ENCODE measurements at places on chromosomes 11 and 22.

DNA sequence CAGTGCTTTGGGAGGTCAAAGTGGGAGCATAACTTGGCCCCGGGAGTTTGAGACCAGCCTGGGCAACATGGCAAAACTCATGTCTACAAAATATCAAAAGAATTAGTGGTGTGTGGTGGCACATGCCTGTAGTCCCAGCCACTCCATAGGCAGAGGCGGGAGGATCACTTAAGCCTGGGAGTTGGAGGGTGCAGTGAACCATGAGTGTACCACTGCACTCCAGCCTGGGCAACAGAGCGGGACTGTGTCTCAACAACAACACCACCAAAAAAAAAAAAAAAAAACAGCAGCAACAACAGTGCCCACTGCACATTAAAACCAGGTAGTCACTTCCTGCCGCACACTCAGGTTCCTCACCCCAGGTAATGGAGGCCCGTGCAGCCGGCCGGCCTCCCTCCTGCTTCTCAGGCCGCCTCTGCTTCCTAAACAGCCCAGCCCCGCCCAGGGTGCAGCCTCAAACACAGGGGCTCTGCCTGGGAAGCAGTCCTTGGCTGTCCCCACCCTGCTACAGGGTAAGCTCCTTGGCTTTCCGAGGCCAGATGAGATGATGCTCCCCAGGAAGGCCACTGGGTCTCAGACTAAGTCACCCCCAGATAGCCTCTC, 318.3 kb downstream of the SHANK2 start:
- DNase-seq = no peak

DNA sequence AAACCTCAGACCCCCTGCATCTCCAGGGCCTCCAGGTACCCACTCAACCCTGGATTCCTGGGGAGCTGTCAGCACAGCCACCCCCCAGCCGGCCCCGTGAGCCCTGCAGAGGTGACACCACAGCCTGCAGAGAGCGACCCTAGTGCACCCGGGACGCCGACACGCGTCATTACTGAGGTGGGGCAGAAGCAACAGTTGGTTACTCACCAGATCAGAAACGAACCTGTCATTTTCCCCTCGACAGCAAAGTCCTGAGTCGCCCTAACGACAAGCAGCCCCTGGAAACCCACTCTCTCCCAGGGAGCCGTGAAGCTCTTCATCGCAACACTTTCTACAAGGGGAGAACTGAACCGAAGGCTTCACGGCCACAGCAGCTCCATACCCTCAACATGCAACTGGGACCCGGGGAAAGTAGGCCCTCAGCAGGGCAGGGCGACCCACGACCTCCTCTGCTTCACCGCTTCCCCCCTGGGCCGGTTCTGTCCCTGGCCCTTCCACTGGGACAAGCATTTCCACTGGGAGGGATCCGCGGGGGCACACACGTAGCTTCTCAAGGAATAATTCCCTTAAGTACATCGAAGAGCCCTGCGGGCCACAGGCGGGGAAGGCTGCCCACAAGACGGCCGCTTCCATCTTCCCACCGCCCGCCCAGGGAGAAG, 1.6 kb downstream of the BRD1 start:
- DNase-seq = no peak

GRCh38 chr11:111725621-111726020, 40.6 kb downstream of the PPP2R1B start:
- DNase-seq = no peak

DNA sequence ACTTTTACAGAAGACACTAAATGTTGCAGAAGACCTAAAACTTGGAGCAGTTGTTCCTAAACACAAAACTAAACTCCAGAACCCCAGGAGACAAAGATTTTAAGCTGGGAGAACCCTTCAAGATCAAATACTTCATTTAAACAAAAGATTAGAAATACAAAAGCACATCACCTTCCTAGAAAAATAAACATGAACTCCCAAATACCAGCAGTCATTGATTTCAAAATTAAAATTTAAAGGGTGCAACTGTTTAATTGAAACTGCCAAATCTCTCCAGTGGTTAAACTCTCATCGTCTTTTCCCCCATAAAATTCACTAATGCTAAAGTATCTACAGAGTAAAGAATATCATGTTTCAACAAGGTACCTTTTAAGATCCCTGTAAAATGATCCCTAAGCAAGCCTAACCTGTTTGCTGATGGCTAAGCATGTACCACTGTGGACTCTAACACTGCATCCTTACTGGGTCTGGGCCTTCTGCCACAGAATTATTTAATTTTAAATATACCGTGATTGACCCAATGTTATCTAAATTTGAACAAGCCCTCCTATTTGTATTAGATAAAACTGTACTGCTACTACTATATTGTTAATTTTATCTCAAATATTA, 53.7 kb upstream of the CCDC34 start:
- no peak for DNase-seq

DNA sequence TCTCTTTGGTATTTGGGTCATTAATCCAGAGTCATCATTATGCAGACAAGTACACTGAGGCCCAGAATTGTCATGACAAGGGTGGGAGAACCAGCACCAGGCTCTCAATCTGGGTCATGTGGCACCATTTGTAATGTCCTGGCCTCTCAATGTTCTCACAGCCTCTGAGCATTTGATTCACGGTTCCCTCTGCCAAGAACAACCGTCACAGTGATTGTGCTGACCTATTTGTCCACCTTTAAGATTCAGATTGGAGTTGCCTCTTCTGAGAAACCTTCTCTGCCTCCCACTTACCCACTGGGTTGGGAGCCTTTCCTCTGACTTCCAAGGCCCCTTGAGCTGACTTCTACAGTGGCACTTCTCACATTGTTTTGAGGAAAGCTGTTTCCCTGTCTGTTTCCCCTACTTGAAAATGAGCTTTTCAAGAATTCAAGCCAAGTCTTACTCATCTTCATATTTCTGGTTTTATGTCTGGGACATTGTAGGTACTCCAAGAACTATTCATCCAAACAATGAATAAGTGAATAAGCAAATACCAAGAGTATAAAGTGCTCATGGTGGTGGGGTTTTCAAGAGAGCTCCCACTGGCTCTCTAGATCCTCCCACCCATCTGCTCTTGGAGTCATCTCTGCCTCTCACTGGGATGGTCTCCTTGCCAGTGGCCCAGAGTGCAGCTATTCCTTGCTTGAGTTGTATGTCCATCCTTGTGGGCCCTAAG, 126.4 kb upstream of the E2F8 start:
- no peak for DNase-seq

- DNase-seq = peak; percentile 15
Observed at GRCh38 chr11:38411149-38411548, 1813.1 kb upstream of the RAG2 start.

DNA sequence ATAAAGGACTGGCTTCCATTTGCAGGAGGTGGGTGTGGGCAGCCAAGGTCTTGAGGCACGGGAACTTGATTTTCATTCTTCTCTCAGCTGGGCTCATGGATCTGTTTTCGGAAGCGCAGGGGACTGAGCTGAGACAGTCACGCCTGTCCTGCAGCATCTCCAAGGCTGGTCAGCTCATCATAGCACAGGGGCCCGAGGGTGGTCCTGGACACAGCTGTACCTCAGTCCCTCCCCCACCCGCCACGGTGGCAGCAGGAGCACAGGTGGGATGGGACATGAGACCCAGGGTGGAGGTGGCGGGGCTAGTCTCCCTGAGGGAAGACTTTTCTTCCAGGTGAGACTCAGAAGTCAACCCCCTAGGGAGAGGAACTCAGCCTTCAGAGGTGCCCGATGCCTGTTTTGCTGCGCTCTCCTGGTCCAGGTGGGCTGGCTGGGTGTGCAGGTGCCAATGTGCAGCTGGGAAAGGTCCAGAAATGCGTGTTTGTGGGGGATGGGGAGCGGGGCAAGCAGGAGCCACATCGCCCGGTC, 3.7 kb downstream of the ADAMTS8 start:
- no peak for DNase-seq

DNA sequence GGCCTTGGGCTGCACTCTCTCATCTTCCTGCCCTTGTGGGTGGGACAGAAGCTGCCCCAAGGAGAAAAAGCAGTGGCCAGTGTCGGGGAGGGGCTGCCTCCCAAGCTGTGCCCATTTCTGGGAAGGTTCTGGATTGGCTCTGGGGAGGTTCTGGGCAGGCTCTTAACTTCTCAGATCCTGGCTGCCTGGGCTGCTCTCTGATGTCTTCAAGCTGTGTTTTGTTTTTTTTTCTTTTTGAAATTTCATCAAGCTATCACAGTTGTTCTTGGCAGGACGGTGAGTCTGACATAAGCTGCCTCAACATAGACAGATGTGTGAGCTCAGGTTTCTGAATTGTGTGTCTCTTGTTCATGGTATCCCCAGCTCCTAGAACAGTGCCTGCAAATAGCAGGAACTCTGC, 1032.0 kb downstream of the BRD1 start:
- DNase-seq = no peak

DNA sequence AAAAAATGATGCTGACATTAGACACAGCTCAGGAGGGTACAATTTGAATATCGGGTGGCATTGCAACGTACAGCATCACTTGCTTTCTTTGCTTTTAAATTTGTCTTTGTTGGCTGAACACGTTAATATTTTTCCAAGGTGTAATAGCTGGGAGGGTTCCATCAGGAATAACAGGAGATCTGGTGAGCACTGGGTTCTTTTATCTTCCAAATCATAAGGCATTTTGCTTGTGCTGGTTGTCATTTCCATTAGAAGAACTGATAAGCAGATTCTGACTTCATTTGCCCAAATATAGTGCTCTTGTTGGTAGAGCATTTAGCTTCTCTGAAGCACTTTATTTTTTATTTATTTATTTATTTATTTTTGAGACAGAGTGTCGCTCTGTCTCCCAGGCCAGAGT, 48.9 kb downstream of the LMO2 start:
- DNase-seq = no peak

- no peak for DNase-seq
Observed at GRCh38 chr11:129967996-129968395, 34.6 kb downstream of the PRDM10 start.

GRCh38 chr11:103904324-103904667, 132.1 kb upstream of the DDI1 start:
- no peak for DNase-seq

- no peak for DNase-seq
Observed at GRCh38 chr11:38700111-38700510, 2102.1 kb upstream of the RAG2 start.

DNA sequence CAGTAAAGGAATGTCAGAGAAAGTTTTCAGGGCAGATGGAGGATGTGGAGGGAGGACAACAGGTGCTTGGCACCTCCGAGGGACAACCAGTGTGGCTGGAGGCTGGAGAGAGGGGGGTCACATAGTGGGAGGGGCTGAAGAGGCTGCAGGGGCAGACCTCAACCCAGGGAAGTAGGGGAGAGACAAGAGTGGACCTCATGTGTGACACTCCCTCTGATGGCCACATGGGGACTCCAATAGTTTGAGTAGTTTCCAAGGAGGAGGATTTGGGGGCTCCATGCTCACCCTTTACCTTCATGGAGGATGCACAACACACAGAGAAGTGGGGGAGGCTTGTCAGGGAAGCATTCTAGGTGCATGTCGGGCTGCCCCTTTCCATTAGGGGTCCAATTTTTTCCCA, 35.1 kb upstream of the ASPHD2 start:
- no peak for DNase-seq

DNA sequence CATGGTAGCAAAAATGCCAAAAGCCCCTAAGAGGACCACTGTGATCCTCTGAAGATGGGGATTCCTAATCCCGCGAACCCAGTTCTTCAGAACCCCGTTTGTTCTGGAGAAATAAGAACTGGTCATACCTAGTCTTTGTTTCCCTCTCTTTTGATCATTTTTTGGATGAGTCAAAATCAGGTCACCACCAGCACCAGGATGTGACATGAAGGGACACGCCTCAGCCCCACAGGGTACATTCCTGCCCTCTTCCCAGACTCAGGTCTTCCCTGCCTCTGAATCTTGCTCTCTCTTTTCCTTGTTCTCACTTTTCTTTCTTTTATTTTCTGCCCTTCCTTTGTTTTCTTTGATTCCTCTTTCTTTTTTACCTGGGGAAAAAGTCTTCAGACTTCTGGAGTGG, 14.6 kb upstream of the ANO1 start:
- DNase-seq = no peak

All from HT-29 (cell line).